ENCODE measurements at places on chromosomes 7 and 10.

DNA sequence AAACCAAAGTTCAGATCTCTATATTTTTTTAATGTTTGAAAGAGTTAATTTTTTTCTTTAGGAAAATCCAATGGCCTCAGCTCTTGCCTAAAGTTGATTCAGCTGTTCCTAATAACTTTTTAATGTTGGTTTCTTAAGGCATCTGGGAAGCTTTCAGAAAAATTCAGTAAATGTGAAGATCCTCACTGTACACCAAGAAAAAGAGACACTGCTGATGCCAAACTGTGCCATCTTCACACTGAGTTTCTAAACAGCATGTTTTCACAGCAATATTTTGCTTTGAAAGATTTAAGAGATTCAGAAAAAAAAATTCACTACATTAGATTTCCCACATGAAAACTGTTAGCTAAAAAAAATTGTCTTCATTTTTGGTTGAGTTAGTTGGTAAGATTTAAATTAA, 249.4 kb downstream of the NEBL start:
- DNase-seq, result no peak

GRCh38 chr10:31204090-31204489, 114.9 kb upstream of the ZEB1 start:
- DNase-seq, result no peak

- no peak for DNase-seq
These were observed 196.0 kb downstream of the RNLS start for GRCh38 chr10:88386821-88387773.

- no peak for DNase-seq
These were observed 383.2 kb upstream of the ZMIZ1 start for GRCh38 chr10:78685466-78686103.

GRCh38 chr10:105585753-105586152, 944.7 kb downstream of the SORCS3 start:
- no peak for DNase-seq

DNA sequence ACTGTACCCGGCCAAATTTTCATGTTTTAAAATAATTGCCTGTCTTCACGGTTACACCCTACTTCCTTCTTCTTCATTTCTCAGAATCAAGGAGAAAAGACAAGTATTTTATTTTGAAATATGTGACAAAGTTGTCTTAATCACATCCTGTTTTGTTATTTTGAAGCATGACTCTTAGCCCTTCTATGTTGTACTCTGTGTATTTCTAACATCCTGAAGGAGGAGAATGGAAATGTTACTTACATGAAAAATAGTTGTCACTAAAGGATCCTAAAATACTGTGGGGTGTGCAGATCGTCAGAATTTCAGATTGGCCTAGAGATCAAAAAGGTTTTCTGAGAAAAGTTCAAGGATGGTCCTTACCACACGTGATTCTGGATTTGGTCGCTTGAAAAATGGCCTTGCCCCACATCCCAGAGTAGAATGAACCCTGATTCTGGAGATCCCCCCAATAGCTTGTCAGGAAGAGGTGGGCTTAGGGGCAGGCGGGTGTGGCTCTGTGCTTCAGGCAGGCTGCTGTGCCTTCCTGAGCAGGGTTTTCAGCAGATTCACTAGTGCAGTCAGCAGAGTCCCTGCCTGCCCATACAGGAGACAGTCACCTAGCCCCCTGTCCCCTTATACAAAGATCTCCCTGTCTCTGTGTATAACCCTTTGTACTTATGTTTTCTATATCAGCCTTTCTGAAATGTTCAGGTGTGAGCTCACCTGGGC, 8.6 kb downstream of the UPP1 start:
- DNase-seq, result peak; percentile 21

- DNase-seq, result no peak
These were observed 100.7 kb downstream of the NKX6-2 start for GRCh38 chr10:132685101-132685891.

DNA sequence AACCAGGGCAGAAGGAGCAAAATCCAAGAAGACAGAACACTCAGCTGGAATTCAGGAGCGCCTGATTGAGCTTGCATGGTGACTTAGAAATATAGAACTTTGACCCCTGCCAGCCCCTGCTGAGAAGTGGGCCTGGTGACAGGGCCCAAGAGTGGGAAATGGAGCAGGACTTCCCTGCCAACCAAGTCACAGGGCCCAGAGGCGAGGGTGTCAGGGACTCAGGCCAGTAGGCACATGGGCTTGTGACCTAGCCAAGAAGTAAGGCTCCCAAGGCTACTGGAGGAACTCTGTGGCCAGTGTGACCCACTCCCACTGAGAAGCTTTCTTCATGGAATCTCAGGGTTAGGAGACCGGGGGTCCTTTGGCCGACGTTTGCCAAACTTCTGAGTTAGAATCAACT, 31.9 kb downstream of the LRRC20 start:
- no peak for DNase-seq

DNA sequence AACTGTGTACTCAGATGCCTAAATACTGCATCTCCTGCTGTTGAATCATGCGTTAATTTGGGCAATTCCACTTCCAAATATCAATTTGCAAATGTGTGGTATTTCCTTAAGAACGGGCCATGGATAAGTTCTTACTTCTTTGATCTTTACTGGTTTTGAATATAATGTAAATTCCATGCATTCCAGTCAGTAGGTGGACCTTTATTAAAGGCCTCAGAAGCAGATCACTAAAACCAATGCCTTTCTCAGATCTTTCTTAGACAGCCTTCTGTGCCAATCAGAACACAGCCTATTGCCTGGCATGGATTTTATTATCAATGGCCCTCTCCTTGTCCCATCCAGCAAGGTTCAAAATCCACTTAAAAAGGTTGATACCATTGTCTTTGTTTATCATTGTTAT, 21.5 kb upstream of the POM121L12 start:
- DNase-seq, result no peak

GRCh38 chr10:124379609-124380193, 39.0 kb downstream of the OAT start:
- no peak for DNase-seq

DNA sequence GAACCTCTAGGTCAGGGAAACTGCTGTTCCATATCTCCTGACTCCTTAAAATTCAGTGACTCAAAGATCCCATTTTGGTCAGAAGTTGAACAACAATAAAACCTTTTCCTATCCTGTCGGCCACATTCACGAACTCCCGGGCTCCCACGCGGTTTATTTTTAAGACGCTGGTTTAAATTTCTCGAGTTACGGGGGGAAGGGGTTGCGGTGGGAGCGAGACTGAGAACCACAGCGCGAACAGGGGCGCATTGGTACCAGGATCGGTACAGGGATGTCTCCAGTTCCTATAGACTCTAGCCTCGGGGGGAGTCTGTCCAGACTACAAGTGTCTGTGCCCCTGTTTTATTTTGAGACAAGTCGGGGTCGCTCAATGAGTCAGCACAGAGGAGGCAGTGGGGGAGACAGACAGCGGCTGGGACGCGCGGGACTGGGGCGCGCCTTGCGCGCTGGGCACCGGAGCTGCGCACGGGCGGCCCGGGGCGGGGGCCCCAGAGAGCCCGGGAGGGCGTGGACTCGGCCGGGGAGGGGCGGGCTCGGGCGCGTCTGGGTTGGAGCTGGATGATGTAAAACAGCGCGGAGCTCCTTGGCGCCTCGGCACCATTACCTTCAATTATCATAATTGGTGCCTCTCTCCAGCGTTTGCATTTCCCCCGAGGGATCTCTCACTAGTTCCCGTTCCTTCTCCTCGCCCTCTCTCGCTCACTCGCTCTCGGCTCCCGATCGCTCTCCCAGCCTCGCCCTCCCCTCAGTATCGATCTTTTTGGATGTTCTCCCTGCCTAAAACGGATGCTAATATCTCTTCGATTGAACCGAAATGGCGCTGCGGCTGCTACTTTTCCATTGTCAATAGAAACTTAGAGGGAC, 8.7 kb upstream of the BAMBI start:
- DNase-seq, result peak; percentile 54

GRCh38 chr7:47493976-47494911, 87.7 kb downstream of the TNS3 start:
- DNase-seq, result no peak

- no peak for DNase-seq
These were observed 259.8 kb upstream of the MAGI2 start for GRCh38 chr7:79713276-79713675.

- DNase-seq, result no peak
These were observed 50.3 kb upstream of the GSAP start for GRCh38 chr7:77466450-77466849.

- DNase-seq, result no peak
These were observed 59.7 kb downstream of the LMBR1 start for GRCh38 chr7:156833312-156833711.

- DNase-seq, result peak; percentile 13
These were observed 595 bp upstream of the SUN1 start for GRCh38 chr7:831596-832166.

DNA sequence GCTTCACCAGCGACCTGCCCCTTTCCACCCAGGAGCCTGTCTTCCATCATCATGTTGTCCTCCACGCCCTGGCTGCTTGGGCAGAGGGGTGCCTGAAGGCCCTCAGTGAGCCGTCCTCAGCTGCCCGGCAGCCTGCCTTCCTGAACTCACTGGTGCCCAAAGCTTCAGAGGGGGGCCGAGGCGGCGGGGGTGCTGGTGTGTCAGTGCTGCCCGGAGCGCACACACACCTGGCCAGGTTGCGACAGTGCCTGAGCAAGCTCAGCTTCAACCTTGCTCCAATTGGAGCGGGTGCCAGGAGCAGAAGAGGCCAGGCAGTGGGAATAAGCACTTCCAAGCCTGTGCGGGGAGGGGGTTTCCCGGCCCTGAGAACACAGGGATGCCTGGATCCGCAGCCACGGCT, 566.3 kb downstream of the INHBA start:
- DNase-seq, result no peak

DNA sequence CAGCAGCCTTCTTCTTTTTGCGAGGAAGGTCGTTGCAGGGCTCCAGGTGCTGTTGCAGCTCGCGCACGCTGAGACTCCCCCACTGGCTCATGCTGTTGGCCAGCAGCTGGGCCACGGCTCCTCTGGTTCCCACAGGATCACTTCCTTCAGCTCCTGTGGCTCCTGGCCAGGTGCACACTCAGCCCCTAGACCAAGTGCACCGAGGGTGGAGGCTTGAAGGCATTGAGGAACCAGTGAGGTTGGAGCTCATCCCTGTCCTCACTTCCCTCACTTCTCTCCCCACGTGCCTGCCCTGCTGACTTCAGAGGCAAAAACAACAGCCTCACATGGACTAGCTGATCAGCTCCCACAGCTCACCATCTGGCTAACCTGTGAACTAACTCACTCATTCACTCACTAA, 46.2 kb upstream of the ADRB1 start:
- no peak for DNase-seq

GRCh38 chr7:3558400-3558799, 257.3 kb downstream of the SDK1 start:
- no peak for DNase-seq

- DNase-seq, result no peak
These were observed 26.3 kb upstream of the SMURF1 start for GRCh38 chr7:99170065-99170729.

DNA sequence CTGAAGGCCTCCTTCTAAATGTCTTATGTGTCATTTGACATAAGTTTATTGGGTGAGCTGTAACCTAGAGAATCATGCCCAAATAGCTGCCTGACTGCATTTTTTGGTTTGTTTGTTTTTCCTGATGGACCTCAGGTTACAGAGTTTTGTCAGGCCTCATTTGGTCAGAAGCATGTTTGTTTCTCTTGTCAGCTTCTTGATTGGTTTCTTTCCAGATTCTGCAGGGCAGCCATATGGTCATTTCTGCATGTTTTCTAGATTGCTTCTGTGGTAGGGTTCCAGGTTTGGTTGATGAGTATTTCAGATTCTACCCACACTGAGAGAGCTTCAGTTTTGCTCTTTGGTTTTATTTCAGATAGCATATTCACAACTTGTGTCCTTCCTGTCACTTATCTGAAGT, 28.0 kb downstream of the GLCCI1 start:
- no peak for DNase-seq

DNA sequence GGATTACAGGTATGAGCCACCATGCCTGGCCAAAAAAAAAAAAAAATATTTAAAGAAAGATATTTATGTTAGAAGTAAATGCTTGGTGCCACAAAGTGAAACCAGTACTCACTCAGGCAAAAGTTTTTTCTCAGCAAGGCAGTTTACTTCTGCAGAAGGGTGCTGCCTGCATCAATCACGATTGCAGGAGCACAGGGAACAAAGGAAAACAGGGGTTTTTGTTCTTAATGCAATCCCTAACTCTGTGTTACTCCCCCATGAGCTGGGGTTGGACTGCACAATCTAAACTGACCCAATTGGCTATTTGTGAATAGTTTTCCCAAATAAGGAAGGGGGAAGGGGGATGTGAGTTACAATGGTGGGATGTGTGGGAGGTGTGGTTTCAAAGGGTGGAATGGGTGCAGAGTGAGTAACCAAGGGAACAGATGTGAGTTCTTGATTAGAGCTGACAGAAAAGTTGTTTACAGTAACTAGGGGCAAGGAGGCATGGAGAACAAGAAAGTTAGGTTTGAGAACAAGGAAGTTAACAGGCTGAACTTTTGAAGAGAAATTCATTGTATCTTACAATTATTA, 255.4 kb downstream of the TYW1 start:
- no peak for DNase-seq

- no peak for DNase-seq
These were observed 242.1 kb upstream of the TCERG1L start for GRCh38 chr10:131553581-131553980.

DNA sequence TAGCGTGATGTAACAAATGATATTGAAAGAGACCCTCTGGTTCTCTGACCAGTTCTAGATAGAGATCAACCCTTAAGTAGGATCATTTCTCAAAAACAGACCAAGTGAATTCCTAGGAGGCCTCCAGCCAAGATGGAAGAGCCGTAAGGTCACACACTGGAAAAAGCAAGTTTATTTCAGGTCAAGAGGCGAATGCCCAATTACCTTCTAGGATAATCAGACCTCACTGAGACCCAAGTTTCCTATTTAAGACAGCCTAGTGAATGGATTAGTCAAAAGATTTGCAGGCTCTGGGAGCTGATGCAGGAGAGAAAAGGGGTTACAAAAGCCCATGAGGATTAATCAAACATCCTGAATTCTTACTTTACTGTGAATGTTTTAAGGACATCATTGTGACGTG, 486.1 kb upstream of the NRP1 start:
- DNase-seq, result no peak

- DNase-seq, result no peak
These were observed 184.9 kb upstream of the GNAI1 start for GRCh38 chr7:79949778-79950177.

DNA sequence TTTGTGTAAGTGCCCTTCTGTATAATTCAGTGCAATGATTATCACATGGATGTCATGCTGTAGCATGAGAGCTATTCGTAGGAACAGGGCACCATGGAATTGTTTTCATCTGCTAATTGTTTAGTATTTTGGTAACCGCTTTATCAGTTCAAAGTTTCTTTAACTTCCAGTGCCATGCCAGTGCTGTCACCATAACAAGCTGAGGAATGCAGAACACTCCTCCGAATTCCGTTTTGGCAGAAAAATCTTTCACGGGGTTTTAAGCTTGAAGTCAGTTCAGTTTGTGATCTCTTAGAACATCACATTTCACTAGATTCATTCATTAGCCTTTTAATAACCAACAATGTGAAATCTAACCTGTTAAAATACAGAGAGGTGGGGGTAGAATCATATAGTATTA, 117.2 kb upstream of the SEMA3C start:
- DNase-seq, result no peak

DNA sequence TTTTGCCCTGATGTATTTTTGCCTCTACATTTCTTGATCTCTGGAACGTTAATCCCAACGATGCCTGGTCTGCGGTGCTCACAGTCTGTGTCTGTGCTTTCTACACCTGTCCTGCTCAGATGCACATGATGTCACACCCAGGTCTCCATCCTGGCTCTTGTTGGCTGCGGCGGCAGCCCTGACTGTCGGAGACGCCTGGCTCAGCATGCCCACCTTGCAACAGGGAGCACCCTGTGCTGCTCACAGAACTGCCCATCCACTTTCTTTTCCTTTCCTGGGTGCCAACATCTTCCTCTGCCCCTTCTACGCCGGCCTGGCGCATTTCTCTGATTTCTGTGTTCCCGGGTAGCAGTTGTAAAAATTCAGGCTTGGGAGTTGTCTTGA, 106.2 kb downstream of the CUX1 start:
- DNase-seq, result no peak

Measured in activated naive CD4-positive, alpha-beta T cell treated with Interleukin-2 at 50 U/mL for 16 hours (primary cell).